ENCODE measurements at places on chromosomes 1 and 21.

DNA sequence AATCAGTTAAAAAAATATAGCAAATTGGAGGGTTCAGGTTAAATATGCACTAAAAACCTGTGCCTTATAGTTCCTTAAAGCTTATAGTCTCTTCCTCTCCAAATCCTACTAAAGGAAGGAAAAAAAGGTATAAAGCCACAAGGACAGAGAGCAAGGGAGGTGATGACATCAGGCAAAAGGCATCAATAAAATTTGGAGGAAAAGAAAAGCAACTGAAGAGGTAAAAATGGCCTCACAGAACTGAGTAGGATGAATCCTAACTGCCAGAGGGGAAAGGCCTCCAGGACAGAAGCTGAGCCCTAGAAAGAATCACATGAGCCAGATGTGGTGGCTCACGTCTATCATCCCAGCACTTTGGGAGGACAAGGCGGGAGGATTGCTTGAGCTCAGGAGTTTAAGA, 8.1 kb downstream of the CCSAP start:
- DNase-seq: no peak

DNA sequence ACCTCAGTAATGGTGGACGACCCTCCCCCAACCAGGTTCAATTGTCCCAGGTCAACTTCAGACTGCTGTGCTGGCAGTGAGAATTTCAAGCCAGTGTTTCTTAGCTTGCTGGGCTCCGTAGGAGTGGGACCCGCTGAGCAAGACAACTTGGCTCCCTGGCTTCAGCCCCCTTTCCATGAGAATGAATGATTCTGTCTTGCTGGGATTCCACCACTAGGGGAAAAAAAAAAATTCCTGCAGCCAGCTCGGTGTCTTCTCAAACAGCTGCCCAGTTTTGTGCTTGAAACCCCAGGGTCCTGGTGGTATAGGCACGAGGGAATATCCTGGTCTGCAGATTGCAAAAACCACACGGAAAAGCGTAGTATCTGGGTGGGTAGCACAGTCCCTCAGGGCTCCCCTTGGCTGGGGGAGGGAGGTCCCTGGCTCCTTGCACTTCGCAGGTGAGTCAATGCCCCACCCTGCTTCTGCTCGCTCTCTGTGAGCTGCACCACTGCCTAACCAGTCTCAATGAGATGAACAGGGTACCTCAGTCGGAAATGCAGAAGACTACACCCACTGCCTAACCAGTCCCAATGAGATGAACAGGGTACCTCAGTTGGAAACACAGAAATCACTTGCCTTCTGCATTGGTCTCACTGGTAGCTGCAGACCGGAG, 41.5 kb downstream of the GBP6 start:
- DNase-seq: no peak

GRCh38 chr1:29675481-29676263, 439.4 kb downstream of the PTPRU start:
- peak; percentile 39 for DNase-seq

DNA sequence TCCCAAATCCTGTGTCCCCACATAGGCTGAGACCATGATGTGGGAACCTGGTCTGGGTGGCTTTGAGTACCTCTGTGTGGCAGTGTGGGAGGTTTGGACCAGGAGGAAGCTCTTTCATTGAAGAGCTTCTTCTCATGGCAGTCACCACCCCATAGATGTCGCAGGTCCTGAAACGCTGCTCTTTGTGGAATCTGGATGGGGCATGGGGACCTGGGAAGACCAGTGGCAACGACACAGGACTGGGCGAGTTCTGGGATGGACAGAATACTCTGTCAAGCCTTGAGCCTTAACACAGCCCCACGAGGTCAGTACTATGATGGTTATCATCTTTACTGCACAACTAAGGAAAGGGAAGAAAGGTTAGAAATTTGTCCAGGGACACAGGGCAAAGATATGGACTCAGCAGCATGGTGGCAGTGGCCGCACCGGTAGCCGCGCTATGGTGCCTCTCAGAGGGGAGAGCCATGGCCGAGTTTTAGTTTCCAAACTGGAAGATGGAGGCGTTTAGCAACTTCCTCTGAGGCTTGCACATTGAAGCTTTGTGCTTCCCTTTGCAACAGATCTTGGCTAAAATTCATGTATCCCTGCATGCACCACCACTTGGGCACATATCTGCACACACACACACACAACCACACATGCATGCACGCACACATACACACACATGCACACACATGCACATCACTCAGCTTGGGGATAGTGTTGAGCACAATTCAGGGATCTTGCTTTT, 117.7 kb upstream of the C1orf174 start:
- DNase-seq: no peak

GRCh38 chr1:231226156-231226555, 14.9 kb upstream of the GNPAT start:
- DNase-seq: no peak
